ENCODE measurements at places on chromosomes 2 and 18.

DNA sequence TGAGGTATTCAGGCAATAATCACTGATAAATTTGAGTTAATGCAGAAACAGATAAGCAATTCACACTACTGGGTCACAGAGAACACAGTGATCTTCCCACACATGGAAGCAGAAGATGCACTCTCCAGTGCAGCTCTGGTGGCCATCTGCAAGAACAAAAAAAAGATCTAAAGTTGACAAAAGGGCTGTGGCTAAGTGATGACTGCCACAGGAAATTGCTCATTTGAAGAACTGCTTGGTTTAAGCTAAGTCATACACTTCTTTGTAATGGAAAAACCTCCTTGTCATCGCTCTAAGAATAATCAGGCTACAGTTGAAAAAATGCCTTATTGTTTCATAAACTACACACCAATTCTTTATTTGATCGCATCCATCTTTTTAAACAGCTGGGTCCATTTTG lies 115.1 kb downstream of the DTNB start:
- DNase-seq = peak; percentile 24

DNA sequence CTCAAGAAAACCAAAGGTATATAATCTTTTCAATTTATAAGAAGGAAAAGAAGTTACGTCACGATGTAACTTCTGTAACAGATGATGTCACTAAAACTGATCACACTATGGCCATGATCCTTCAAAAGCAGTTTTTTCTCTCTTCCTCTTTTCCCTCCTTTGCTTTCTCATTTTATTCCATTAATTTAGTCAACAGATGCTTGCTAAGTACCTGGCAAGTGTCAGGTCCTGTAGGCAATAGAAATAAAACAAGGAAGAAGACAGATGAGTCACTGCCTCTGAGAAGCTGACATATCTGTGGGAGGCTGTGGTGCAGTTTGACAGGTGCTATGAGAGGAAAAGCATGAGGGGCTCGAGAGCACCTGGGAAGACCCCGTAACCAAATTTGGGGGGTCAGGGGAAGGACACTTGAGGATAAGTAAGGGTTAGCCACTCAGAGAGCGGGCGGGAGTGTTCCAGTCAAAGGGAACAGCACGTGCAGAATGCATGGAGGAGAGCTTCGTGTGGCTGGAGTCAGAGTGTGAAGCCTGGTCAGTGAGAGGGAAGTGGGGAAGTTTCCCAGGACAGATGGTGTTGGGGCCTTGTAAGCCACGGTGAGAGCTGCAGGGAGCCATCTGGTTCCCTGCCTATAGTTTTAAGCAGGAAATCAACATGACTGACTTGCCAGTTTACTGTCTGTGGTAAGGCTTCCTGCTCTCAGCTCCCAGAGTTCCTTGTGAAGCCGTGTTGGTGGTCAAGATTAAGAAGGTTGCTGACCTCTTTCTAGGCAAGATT lies 198.8 kb upstream of the FOSL2 start:
- DNase-seq = no peak

DNA sequence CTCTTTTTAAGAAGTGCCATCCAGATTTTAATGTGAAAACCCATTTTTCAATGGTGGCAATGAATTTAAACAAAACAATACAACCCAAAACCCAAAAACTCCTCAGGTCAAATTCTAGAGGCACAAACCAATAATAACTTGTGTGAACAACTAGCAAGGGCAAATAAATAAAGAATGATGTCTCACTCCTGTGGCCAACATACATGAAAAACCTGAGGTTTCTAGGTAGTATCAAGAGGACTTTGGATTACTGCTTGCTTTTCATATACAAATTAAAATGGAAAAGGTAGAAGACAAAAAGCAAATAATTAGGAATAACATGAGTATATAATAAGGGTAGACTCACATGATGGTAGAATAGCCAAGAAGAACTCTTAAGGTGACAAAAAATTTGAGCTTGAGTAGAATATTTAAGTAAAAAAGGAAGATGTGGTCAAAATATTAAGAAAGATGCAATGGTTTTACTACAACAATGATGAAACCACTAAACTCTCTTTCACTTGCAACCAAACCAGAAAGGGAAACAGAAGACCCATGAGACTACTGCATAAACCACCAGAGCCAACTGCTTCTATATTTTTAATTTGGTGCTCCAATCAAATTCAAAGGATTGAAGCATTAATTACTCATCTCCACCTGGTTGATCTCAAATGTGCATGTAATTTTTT lies 53.5 kb downstream of the DARS1 start:
- no peak for DNase-seq

DNA sequence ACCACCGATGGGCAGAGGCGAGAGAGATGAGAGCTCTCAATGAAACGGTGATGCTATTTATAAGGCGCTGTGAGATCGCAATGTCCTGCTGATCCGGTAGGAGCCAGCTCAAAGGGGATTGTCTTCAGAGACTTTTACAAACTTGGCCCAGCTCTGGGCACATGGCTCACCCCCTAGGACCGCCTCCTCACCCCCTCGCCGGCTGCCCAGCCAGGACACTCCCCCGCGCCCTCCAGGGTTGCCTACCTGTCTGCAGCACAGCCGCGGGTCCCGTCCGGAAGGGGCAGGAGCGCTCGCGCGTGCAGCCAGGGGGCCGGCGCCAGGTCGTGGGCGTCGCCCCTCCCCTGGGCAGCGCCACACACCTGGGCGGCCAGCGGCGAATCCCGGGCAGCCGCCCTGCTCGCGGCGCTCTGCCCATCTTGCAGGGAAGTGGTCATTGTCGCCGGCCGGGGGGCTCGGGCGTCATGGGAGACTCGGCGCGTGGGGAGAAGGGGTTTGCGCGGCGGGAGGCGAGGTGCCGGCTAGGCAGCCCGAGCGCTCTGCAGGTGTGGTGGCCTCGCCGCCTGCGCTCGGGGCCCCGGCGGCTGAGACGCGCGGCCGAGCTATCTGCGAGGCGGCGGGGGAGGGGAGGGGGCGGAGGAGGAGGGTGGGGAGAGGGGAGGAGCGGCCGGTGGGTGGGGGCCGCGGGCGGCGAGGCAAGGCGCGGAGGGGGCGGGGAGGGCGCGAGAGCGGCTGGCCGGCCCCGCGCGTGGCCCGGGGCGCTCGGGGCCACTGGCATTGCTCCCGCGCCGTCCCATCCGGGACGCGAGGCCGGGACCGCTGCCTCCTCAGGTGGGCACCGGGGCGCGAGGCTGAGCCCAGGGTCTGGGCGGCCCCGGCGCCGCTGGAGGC lies at the start of gene GRB14:
Gene GRB14, minus strand, starts transcription at position 610 of the 891 bp plus-strand sequence. Its CDS starts 173 bp downstream, at position 437.
- DNase-seq = no peak

GRCh38 chr18:34837769-34838272 lies 127.7 kb downstream of the DTNA start:
- DNase-seq = no peak

- DNase-seq = no peak
These were observed 862.3 kb upstream of the POU3F3 start for GRCh38 chr2:103991591-103991990.

DNA sequence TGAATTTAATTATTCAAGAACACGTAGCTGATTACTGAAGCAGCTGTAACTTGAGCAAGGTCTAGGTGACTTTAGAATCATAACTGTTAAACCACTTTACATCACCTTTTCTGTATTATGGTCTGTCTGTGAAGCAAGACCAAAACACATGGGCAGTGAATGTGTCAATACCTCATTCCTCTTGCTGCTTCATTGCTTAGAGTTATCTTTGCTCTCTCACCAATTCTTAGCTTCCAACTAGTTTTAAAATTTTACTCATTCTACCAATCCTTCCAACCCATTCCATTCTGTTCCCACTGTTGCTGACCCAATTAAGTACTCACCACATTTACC lies 80.2 kb downstream of the MIB1 start:
- no peak for DNase-seq

DNA sequence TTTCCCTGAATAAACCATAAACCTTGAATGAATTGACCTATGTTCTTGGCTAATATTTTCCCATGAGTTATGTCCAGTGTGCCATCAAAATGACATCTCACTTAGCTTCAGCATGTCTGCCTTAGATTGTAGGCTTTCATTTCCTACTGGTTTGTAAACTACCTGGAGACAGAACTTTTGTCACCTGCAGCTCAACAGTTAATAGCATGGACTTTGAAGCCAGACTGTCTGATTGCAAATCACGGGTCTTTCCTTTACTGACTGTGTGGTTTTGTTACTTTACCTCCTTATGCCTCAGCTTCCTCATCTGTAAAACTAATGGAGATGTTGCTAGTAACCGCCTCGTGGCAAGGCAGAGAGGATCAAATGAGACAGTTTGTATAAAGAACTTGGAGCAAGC lies 187.1 kb downstream of the SUCLG1 start:
- no peak for DNase-seq

GRCh38 chr2:10688921-10689807 lies 611 bp downstream of the NOL10 start:
- DNase-seq = no peak

- DNase-seq = no peak
These were observed 19.4 kb downstream of the ELAC1 start for GRCh38 chr18:50987261-50987660.

DNA sequence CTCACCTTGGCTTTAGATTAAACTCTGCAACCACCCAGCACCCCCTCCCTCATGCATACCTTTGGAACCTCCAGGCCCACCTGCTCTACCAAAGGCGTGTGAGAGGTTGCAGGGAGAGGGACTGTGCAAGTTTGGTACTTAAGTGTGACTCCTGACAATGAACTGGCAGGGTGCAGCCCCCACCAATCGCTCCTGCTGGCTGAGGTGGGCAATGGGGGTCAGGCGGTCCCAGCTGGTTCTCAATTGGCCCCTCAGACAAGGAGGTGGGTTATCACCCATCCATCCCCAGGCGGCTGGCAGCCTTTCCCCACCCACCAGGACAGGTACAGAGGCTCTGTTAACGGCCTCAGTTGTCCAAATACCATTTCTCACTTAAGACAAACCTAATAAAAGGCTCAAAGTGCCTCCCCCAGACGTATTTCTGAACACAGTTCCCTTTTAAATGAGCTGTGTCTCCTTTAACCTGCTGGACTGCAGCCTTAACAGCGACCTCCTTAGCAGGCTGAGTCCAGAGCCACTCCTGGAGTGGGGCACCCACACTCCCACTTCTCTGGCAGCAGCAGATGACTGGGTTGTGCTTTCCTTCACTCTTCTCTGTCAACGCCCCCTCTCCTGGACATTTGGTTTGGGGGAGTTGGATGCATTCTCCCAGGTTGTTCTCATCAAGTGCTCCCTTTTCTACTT lies 169.2 kb upstream of the SMAD2 start:
- no peak for DNase-seq

DNA sequence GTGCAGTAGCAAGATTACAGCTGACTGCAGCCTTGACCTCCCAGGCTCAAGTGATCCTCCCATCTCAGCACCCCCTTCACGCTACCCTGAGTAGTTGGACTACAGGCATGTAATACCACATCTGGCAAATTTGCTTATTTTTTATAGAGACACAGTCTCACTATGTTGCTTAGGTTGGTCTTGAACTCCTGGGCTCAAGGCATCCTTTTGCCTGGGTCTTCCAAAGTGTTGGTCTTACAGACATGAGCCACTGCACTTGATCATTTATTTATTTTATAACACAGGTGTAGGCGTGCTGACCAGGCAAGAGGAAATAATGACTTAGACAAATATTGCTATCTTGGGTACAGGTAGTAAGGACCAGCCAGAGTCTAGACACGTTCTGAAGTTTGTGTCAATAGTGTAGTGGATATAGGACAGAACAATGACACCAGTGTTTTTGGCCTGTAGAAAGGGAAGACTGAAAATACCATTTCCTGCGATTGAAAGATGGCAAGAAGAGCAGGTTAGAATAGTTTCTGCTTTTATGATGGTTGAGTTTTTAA lies 71.0 kb upstream of the THUMPD2 start:
- DNase-seq = no peak

DNA sequence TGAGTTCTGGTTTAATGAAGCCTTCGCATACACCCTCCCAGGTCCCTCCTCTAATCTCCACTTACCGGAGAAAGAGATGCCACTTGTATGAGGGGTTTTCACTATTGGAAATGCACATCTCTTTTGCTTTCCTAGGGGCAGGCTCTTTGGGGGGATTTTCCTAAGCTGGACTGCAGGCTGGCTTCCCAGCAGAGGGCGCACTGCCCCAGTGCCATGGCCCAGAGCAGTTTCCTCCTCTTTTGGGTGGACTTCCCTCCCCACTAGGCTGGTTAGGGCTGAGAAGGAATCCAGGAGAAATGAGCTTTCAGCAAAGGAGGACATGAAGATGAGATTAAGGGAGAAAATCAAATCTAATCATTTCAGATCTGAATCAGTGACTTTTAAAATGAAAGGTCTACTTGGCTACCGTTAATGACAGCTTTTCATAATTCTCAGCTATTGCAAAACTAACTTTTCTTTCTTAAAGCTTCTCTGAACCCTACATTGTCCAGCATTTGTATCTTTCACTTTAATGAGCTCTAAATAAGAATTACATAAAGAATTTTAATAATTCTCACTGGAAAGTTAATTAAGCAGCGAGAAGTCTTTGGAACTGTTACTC lies 784.1 kb upstream of the FANCL start:
- no peak for DNase-seq

DNA sequence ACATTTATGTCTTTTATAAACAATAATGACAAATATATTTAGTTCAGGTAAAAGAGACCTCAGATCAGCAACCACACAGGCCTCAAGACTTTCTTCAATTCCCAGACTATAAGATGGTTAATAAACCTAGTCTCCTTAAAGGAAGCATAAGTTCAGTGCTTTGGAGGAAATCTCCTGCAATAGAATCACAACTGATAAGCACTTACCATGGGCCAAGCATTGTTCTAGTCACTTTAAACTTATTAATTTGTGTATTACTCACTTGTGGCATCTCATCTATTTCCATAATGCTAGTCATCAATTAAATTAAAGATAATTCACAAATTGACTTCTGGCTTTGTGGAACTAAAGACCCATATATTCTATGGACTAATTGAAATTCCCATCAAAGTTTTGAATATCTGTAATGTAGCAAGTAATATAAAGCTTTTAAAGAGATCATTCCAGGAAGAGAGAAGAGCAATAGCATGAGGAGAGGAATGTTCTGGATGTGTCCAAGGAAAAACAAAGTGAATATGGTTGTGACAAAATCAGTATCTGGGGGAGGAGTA lies 42.2 kb downstream of the COL3A1 start:
- no peak for DNase-seq

Measured in stimulated activated CD8-positive, alpha-beta memory T cell treated with anti-CD3 and anti-CD28 coated beads, Interleukin-15, amount 100 ng/mL, for 48 hours (primary cell).